ENCODE measurements at places on chromosomes 11 and 22.
A peak's percentile ranks its signal among the peaks of the same experiment; 100 is the strongest.

DNA sequence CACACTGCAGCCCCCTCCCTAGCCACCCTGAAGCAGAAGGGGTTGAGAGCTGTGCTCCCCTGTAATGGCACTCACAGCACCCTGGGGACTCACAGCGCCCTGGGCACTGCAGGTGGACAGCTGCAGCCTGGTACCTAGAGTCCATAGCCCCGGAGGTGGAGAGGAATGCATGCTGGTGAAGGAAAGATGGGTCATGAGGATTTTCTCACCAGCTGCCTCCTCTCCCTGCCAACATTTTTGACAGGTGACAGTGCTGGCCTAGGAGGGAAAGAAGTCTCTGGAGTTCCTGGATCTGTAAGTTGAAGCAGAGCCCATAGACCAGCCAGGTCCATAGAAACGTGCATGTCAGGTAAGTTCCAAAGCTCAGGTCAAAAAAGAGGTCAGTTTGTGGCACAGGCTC, 330.5 kb downstream of the TENM4 start:
- no peak overlapping the region for H3K27ac ChIP-seq
- no peaks in the 10 kb centered on the region for H3K36me3 ChIP-seq
- no peak overlapping the region for H3K4me3 ChIP-seq
- no peaks in the 10 kb centered on the region for H3K4me1 ChIP-seq
- no peaks in the 10 kb centered on the region for H3K27me3 ChIP-seq

DNA sequence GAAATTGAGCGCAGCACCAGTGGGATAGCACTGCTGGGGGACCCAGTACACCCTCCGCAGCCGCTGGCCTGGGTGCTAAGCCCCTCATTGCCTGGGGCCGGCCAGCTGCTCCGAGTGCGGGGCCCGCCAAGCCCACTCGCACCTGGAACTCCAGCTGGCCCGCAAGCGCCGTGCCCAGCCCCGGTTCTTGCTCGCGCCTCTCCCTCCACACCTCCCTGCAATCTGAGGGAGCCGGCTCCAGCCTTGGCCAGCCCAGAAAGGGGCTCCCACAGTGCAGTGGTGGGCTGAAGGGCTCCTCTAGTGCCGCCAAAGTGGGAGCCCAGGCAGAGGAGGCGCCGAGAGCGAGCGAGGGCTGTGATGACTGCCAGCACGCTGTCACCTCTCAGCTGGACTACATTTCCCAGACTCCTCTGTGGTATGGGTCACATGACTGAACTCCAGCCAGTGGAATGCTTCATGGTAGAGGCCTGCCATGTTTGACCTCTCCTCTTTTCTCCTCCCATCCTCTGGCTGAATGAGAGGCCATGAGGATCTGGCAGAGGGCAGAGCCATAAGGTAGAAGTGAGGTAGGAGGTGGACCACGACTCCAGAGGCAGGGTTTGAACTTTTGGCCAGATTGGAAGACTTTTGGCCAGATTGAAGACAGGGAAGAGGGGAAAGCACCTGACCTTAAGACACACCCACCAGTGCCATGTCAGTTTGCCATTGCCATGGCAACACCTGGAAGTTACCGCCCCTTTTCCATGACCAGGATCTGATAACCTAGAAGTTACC, 6.2 kb downstream of the MRGPRD start:
- H3K4me1 ChIP-seq = no peaks in the 10 kb centered on the region
- peak; percentile 53 for DNase-seq
- H3K4me3 ChIP-seq = no peak overlapping the region
- H3K27me3 ChIP-seq = no peaks in the 10 kb centered on the region
- H3K27ac ChIP-seq = no peak overlapping the region

- no peak overlapping the region for H3K27ac ChIP-seq
- H3K4me3 ChIP-seq = no peak overlapping the region
- no peak for DNase-seq
- no peaks in the 10 kb centered on the region for H3K4me1 ChIP-seq
- no peaks in the 10 kb centered on the region for H3K27me3 ChIP-seq
These were observed 139.3 kb downstream of the MYO18B start for GRCh38 chr22:25881210-25881755.

DNA sequence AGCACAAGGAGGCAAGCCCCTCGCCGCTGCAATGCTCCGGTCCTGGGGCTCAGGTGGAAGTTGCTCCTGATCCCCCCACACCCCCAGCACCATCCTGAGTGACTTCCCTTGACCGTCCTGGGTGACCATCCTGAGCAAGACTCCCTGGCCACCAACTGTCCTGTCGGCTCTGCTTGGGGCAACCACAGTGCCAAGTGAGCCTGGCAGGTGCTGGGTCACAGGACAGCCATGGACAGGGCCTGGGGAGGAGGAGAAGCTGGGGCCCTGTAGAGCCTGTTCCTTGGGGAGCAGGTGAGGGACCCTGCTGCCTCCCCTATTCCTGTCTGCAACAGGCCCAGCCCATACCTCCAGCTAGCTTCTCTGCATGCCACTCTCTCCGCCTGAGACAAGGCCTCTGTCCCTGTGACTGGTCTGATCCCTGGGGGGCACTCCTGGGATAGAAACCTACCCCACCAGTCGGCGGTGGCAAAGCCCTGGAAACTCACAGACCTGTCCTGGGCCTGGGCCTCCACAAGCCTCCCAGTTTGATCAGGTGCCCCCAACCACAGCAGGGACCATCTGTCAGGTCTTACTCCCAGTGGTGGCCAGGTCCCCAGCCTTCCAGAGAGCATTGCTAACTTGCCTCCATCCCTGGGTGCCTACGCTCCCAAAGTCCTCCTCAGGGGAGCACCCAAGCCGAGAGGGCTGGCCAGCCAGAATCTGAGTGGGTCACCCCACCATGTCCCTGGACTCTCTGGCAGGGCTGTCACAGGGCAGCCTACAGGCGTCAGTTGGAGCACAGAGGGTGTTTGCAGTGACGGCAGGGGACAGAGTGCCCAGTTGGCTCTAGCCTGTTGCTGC, 68.7 kb upstream of the WNT7B start:
- H3K27ac ChIP-seq = peak overlapping the region; percentile 100
- peak; percentile 72 for DNase-seq
- H3K27me3 ChIP-seq = no peaks in the 10 kb centered on the region
- H3K4me1 ChIP-seq = no peaks in the 10 kb centered on the region
- peak overlapping the region; percentile 61 for H3K4me3 ChIP-seq

GRCh38 chr11:115610908-115611307, 106.7 kb upstream of the CADM1 start:
- H3K27ac ChIP-seq = no peak overlapping the region
- DNase-seq = no peak
- no peak overlapping the region for H3K4me3 ChIP-seq
- no peaks in the 10 kb centered on the region for H3K36me3 ChIP-seq
- no peaks in the 10 kb centered on the region for H3K27me3 ChIP-seq

DNA sequence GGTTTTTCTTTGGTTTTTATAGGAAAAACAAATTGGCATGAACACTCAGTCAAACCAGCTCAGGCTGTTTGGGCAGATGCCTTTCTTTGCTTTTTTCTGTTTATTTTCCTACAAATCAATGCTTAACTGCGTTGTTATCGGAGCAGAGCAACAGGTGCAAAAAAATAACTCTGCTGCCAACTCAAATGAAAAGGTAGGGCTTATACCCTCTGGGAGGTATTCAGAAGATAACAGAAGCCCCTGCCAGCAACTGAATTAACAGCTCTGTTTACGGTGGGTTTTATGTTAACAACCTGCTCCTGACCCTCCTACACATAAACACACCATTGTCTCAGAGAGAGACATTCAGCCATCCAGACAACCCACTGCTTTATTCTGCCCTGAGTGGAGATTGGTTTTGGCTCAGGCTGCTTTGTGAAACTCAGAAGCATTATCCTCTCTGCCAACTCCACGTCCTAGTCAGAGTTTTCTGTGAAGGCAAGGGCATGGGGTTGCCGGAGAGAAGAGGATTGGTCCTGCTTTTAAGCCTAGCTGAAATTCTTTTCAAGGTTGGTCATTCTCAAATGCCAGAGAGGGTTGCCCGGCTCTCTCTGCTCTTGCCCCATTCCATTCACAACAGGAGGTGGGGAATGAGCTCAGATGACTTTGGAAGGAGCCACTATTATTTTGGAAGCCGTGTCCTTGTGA, 11.4 kb downstream of the EHF start:
- H3K27ac ChIP-seq = no peak overlapping the region
- H3K4me3 ChIP-seq = no peak overlapping the region
- H3K27me3 ChIP-seq = no peaks in the 10 kb centered on the region
- H3K4me1 ChIP-seq = no peaks in the 10 kb centered on the region
- no peaks in the 10 kb centered on the region for H3K36me3 ChIP-seq

DNA sequence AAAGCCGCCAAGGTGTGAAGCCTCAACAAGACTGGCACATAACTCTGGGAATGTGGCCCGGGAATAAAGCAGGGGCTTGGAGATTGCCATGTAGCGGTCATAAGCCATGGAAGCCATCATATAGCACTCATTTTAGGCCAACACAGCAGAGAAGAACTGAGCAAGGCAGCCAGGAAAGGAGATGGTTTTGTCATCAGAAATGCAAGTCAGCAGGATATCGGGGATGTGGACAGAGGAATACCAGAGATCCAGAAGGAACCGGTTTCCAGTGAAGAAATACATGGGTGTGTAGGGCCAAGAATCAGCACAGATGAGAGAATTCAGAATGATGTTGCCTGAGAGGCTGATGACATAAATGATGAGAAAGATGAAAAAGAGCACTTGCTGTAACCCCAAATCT, 3.0 kb upstream of the OR9G4 start:
- no peaks in the 10 kb centered on the region for H3K36me3 ChIP-seq
- no peaks in the 10 kb centered on the region for H3K4me1 ChIP-seq
- H3K4me3 ChIP-seq = no peak overlapping the region

DNA sequence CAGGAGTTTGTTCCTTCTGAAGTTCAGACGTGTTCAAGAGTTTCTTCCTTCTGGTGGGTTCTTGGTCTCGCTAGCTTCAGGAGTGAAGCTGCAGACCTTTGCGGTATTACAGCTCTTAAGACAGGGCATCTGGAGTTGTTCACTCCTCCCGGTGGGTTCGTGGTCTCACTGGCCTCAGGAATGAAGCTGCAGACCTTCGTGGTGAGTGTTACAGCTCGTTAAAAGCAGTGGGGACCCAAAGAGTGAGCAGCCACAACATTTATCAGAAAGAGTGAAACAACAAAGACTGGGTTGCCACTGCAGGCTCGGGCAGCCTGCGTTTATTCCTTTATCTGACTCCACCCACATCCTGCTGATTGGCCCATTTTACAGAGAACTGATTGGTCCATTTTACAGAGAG, 373.1 kb downstream of the ETS1 start:
- no peak for DNase-seq
- H3K4me1 ChIP-seq = no peaks in the 10 kb centered on the region
- no peaks in the 10 kb centered on the region for H3K27me3 ChIP-seq

DNA sequence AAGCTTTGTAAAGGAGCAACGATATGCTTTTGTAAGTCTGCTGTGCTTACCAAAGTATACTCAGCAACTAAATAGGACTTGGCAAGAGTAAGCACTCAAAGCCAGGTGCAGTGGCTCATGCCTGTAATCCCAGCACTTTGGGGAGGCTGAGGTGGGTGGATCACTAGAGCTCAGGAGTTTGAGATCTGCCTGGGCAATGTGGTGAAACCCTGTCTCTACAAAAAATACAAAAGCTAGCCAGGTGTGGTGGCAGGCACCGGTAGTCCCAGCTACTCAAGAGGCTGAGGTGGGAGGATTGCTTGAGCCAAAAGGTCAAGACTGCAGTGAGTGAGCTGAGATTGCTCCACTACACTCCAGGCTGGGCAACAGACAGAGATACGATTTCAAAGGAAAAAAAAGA, 67.5 kb downstream of the PAK1 start:
- no peak overlapping the region for H3K4me3 ChIP-seq
- H3K27me3 ChIP-seq = no peaks in the 10 kb centered on the region

DNA sequence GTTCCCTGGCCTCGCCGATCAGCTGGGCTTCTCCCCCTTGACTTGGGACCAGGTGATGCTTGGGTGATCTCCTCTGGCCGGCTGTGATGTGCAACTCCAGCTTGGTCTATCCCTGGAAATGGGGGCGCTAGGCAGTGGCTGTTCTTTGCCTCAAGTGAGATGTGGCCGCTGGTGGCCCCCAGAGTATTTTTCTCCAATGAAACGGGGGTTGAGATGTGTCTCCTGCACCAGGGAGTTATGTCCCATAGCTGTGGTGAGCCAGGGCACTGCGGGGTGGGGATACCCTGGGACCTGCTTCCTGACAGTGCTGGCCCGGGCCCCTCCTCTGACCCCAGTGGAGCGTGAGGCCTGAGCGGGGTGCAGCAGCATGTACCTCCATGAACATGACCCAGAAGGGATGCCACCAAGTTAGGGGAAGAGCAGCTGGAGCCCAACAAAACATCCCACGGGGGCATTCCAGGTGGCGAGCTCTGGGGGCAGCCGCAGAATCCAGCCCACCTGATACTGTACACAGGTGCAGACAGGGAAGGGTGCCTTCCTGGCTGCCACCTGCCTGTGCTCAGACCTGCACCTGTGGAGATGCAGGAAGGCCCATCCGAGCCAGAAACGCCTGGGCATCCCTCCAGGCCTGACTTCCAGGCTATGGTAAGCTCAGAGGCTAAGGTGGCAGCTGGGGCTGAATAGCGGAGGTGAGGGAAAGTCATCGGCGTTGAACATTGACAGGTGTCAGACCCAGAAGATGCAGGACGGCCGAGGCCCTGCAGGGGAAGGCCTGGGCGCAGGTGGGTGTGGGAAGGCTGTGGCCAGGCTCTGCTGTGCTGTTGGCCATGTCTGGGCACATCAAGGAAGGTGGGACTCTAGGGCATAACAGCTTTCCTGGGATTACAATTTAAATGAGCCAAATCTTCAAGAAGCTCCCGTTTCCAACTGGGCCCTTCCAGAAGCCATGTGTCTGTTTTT, 97.3 kb downstream of the CTTN start:
- peak; percentile 46 for DNase-seq
- H3K4me3 ChIP-seq = no peak overlapping the region
- no peaks in the 10 kb centered on the region for H3K36me3 ChIP-seq
- H3K27ac ChIP-seq = no peak overlapping the region
- H3K27me3 ChIP-seq = no peaks in the 10 kb centered on the region
- no peaks in the 10 kb centered on the region for H3K4me1 ChIP-seq

GRCh38 chr11:83656796-83657330, 370.7 kb upstream of the CCDC90B start:
- H3K36me3 ChIP-seq = no peaks in the 10 kb centered on the region
- no peak overlapping the region for H3K4me3 ChIP-seq
- no peak for DNase-seq

- DNase-seq = no peak
- H3K27ac ChIP-seq = no peak overlapping the region
- no peaks in the 10 kb centered on the region for H3K4me1 ChIP-seq
- peaks cover 52% of the 10 kb centered on the region for H3K27me3 ChIP-seq
- H3K4me3 ChIP-seq = no peak overlapping the region
These were observed 4.5 kb downstream of the ANO9 start for GRCh38 chr11:437228-437870.

DNA sequence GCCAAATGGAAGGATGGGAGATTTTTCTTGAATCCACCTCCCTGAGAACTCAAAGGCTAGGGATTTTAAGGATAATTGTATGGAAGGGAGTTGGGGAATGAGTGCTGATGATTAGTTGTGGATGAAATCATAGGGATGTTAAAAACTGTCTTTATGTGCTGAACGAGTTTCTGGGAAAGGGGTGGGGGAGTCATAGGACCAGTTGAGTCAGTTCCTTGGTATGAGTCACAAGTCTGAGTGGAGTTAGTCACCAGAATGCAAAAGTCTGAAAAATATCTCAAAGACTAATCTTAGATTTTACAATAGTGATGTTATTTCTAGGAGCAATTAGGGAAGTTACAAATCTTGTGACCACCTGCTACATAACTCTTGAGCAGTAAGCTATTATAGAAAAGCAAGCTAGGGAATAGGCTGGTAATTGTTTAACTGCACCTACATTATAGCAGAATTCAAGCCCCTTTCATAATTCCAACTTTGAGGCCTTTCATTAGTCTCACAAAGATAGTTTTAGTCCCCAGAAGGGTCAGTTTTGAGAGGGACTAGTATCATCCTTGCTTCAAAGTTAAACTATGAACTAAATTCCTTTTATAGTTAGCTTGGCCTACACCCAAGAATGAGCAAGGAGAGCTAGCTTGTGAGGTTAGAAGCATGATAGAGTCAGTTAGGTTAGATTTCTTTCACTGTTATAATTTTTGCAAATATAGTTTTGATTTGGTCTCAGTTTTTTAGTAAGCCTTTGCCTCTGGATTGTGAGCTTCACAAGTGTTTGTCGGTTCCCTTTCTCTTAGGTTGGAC, 668.0 kb downstream of the ETS1 start:
- H3K4me3 ChIP-seq = no peak overlapping the region
- no peak for DNase-seq
